HS-27A (cell line): ENCODE measurements at places on chromosomes 16 and 17.
A peak's percentile ranks its signal among the peaks of the same experiment; 100 is the strongest.

DNA sequence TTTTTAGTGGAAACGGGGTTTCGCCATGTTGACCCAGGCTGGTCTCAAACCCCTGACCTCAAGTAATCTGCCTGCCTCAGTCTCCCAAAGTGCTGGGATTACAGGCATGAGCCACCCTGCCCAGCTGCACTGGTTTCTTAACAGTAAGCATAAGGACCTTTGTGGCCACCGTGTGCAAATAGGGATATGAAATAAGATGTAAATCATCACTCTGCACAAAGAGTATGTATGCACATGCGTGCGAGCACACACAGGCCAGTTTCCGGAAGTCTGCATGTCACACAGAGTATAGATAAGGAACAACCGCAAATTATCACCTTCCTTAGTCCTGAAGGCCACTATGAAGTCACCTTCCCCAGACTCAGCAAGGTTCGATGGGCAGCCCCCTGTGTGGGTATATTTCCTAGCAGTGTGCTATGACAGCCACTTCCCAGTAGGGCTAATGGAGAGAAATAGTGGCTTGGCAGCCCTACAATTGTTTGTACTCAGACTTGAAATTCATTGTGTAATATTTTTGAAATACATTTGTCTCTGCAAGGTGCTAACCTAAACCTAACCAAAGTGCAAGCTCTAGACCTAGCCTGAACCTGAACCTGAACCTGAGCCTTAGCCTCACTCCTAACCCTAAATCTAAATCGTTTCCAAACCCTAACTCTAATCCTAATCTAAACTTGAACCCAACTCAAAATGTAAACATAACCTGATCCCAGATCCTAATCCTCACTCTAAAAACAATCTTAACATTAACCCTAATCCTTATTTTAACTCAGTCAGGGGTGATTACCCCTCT is 48.4 kb upstream of the SKAP1 start:
- no peak for DNase-seq

- DNase-seq = no peak
Measured at GRCh38 chr16:57388359-57389086, 16.0 kb upstream of the CCL17 start.

- no peak for DNase-seq
Measured at GRCh38 chr16:1812732-1813163, 13.9 kb downstream of the HAGH start.

DNA sequence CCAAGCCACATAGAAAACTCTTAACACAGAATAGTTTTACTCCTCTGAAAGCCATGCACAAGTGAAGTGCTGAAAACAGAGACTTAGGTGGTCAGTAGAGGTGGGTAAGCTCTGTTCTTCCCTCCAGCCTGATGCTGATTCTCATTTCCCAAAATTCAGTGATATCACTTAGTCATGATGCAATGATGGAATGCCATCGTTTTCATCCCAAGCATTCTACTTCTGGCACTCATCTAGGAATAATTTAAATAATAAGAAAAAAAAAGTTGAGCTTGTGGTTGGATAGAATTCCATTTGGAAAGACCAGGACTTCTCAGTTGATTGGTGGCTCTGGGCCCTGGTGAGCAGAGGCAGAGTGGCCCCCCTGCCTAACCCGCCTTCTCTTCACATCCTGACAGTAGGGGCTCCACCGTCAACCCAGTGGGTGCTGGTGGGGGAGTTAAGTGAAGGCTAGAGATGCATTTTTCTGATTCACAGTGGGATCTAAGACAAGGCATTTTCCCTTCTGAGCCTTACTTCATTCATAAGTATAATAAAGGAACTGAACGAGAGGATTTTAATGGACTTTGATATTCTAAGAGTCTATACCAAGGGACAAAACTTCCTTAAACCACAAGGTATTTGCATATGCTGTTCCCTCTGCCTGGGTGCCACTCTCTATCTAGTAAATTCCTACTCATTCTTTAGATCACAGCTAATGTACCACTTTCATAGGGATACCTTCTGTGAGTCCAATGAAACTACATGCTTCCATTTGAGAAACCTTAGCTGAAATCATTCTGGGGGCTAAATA is 310.3 kb upstream of the DYNLRB2 start:
- no peak for DNase-seq

- no peak for DNase-seq
Measured at GRCh38 chr17:79590523-79590860, 20.4 kb downstream of the RBFOX3 start.

DNA sequence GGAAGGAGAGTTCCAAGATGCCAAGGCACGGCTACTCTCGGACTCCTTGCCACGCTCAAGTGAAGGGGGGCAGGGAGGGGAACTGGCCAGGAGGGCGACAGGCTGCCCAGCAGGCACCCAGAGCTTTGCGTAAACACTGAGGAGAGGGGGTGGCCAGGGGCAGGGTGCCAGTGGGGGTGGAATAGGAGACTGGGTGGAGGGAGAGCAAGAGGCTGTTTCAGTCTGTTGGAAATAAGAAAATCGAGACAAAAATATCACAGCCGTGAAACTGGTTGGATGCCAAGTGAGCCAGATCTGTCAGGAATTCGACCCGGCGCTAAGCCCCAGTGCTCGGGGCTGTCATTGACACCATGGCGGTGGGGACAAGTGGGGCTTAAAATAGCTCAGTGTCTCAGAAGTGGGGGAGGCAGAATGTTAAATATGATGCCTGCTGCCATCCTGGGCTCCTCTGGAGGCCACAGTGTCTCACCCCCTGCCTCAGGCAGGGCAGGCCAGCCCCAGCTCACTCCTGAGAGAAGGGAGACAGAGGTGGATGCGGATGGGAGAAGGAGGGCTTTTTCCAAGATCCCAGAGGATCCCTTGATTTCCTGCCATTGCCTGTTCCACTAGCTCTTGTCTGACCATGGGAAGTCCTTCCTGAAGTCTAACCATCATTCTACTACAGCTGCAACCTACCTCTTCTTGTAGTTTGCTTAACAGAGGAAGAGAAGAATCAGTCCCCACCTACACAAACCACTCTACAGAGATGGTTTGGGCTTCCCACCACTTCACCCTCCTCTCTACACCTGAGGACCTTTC is 9.5 kb downstream of the PNMT start:
- DNase-seq = no peak

GRCh38 chr17:49041527-49041926 is 44.3 kb downstream of the IGF2BP1 start:
- DNase-seq = no peak

- DNase-seq = peak; percentile 82
Measured at GRCh38 chr17:46764709-46765401, 53.6 kb downstream of the WNT3 start.

DNA sequence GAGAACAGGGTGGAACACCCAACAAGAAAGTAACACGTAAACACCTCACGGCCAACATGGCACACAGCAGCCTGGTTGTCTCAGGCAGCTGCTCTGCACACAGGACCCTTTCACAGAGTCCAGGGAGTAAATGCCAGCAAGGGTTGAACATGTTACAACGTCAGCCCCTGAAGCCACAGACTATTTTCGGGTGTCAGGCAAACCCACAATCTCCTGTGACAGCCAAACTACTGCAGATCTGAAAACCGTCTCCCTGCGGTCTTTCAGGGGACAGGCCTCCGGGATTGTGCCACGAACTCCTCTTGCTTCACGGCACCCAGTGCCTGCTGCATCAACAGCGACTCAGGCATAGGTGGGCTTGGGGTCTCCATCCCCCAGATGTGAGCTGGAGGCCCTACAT is 127.7 kb downstream of the XYLT1 start:
- no peak for DNase-seq
